ENCODE measurements at places on chromosomes 7 and 10.

GRCh38 chr10:102781921-102782557, 38.3 kb downstream of the WBP1L start:
- no peak for DNase-seq

- no peak for DNase-seq
Observed at GRCh38 chr7:68185631-68186456, 1189.2 kb downstream of the TYW1 start.

- DNase-seq = no peak
Observed at GRCh38 chr10:132434405-132435005, 37.5 kb downstream of the PWWP2B start.

DNA sequence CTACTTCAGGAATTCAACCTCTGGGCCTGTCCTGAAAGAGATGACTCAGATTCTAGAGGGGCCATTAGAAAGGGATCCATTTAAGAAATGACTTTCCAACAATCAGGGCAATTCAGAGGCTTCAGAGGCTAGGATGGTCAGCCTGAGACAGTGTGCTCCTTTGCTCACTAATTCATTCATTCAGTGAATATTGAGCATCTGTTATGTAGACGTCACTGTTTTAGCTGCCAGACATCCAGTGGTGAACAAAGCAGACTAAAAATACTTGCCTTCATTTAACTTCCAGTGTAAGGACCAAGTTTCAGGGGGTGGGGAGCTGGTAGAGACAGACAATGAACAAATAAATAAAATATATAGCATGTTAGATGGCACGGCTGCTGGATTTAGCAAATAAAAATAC, 1.6 kb downstream of the KIAA1217 start:
- DNase-seq = no peak

- no peak for DNase-seq
Observed at GRCh38 chr7:122831436-122831835, 54.8 kb downstream of the CADPS2 start.

Measured in cerebellar cortex (tissue), 1 donor.